Neural crest cell (in vitro differentiated cells): ENCODE measurements at places on chromosomes 2 and 18.

DNA sequence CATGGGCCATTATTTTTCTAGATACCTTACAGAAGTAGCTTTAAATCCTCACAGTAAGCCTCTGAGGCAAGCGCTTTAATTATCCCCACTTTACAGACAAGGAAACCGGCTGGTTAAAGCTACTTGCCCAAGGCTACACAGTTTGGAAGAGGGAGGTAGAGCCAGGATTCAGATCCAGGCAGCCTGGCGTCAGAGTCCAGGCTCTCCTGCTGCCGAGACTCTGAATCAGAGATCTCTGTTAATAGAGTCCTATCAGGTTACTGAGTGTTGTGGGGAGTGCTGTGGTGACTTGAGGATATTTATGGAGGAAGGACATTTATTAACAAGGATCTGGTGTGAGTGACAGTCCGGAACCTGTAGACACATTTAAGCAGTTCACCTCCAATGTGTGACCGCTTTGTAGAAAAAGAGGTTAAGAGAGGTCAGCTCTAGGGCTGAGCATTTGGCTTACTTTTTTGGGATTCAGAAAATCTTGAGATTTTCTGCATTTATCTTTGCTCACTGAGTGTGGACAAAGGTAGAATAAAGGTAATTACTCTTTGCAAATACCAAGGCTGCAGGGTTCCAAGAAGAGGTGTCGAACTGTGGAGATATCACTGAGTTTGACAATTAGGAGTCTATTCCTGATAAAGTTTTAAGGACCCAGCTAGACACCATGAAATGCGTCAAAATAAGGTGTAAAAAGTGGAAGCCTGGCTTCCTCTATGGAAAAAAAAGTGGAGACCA is 1.6 kb upstream of the CEP192 start:
- no peak for DNase-seq

- DNase-seq, result no peak
Measured at GRCh38 chr2:211144078-211144477, 587.7 kb downstream of the CPS1 start.

GRCh38 chr2:111118981-111119821 is 1.5 kb upstream of the BCL2L11 start:
- peak; percentile 18 for DNase-seq

GRCh38 chr2:72934683-72935610 is 17.6 kb downstream of the EMX1 start:
- no peak for DNase-seq

- no peak for DNase-seq
Measured at GRCh38 chr2:120405759-120406099, 59.8 kb downstream of the INHBB start.

DNA sequence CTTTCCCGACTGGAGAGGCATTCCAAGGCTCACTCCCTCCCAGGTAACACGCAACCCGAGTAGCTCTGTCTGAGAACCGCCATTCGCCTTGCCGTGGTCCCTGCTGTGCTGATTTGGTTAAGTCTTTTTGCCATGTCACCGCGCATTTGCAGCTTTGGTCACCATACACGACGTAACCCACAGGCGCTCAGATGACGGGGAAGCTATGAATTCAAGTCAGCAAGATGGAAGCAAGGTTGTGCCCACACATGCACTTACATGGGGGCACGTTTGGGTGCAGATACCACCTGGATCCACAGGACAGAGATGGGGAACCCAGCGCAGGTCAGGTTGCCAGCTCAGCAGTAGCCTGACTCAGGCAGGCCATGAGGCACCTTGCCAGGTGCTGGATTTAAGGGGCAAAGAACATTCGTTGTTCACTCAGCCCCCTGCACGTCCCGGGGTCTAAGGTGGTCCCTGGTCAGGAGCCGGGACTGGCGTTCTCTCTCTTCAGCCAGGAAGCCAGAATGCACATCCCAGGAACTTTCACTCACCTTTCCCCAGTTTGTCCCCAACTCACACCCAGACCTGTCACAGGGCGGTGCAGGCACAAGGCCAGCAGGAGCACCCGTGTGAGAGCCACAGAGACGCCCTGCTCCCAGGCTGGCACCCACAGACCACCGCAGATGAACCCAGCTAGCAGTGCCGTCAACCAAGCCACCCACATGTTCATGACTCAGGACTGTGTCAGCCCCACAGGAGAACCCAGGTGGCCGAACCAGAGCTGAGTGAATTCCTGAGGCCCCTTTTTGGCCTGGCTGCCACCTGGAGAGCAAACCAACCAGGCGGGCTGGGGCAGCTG is 19.9 kb downstream of the SNED1 start:
- DNase-seq, result no peak

GRCh38 chr18:9522952-9523351 is 47.6 kb downstream of the RALBP1 start:
- no peak for DNase-seq

- DNase-seq, result no peak
Measured at GRCh38 chr18:1425679-1426078, 521.0 kb downstream of the ADCYAP1 start.

DNA sequence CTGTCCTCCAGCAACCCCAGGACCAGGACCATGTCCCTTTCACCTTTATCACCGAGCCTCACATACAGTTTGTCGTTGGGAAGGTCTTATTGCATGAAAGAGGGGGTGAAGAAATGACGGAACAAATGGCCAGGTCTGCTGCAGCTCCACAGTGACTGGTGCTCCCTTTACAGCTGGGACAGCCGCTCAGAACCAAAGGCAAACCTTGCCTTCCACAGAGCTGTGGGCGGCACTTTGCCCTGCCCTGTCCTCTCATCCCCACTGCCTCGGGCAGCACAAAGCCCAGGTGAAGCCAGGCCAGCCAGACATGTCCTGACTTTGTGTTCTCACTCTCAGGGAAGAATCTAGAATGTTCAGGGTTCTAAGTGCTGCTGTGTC is 961 bp downstream of the GPR55 start:
- no peak for DNase-seq

DNA sequence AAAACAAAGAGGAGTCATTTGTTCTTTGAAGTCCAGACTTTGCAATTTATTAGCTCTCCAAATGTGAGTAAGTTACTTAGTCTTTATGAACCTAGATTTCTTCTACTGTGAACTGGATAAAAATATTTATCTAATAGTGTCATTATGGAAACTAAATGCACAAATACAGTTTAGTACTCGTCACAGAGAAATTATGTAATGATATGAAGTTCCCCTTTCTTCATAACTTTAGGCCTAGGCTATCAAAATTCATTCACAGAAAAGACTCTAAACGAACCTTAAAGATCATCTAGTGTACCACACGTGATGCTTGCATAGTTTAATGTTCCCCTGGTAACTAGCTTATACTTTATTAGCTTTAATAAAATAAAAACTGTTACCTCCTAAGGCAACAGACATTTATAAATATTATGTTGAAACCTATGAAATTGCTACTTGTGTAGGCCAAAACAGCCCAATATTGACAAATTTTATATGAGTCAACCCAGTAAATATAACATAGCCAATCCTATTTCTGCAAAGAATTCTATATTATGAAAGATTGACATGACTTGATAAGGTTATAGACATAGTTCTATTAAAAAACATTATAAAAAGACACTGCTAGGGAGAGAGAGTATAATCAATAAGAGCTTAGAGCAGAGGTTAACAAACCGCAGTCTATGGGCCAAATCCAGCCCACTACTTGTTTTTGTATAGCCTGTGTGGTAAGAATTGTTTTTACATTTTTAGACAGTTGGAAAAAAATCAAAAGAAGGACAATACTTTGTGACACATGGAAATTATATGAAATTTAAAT is 44.9 kb upstream of the ITPRID2 start:
- no peak for DNase-seq

GRCh38 chr2:223187256-223187655 is 135.3 kb downstream of the KCNE4 start:
- no peak for DNase-seq

- DNase-seq, result no peak
Measured at GRCh38 chr2:114814355-114814754, 371.9 kb downstream of the DPP10 start.

DNA sequence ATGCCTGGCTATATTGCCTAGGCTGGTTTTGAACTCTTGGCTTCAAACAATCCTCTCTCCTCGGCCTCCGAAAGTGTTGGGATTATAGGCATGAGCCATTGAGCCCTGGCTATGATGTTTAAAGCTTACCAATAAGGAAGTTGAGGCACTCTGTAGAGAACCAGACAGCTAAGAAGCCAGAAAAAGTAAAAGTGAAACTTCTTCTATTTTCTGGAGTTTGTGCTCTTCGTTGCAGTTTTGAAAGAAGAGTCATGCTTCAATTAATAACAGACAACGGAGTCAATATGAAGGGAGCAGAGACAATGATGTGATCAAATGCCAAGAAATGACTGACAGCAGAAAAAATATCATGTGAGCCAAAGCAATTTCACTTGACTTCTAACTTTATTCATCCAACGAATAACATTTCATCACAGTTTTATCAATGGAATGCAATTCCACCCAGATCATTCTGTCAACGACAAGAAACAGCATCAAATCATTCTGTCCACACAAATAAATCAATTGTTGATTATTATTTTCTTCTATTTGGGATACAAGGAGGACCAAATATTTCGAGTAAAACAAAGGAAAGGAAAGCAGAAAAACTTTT is 175.5 kb upstream of the CELF4 start:
- DNase-seq, result no peak

- DNase-seq, result no peak
Measured at GRCh38 chr2:2787301-2787907, 456.3 kb upstream of the MYT1L start.

DNA sequence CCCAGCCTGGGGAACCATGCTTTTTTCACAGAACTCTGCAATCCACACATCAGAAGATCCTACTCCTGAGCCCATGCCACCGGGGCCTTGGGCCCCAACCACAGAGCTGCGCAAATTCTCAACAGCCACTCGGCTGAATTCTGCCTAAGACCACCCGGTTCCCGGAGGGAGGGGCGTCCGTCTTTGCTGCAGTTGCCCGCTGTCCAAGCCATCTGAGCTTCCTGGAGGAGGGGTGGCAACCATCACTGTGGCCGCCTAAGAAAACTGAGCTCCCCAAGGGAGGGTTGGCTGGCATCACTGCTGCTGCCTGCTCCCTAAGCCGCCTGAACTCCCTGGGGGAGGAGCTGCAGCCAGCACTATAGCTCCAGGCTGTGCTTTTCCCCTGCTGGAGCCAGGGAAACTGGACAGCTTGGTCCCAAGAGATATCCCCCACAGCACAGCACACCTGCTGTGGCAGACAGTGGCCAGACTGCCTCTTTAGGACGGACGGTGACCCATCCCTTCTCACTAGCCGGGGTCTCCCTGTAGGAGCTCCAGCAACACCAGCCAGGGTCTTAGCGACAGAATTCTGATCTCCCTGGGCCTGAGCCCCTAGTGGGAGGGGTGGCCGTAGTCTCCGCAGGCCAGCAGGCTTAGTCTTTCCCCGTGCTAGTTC is 1411.6 kb upstream of the CDH2 start:
- no peak for DNase-seq

DNA sequence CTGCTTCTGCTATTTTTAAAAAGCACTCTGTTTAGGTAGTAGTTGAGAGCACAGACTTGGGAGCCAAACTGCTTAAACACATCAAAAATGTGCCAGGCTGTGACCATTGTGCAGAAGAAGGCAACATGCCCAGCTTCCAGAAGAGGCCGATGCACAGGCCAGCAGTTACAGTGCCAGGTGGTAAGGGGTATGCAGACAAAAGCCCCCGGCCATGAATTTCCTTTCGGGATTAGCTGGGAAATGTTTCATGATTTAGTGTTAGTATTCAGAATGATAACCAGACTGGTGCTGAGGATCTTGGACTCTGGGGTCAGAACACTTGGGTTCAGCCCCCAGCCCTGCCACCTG is 40.0 kb upstream of the ATG16L1 start:
- DNase-seq, result no peak

- DNase-seq, result no peak
Measured at GRCh38 chr2:62774555-62775366, 69.2 kb downstream of the EHBP1 start.

- DNase-seq, result no peak
Measured at GRCh38 chr2:22691666-22692065, 693.3 kb upstream of the KLHL29 start.
